A673 (cell line): ENCODE measurements at places on chromosomes 2 and 18.

GRCh38 chr2:138775736-138776135 is 4.5 kb downstream of the NXPH2 start:
- DNase-seq = no peak

GRCh38 chr2:173077506-173078177 is 2.0 kb downstream of the MAP3K20 start:
- no peak for DNase-seq

DNA sequence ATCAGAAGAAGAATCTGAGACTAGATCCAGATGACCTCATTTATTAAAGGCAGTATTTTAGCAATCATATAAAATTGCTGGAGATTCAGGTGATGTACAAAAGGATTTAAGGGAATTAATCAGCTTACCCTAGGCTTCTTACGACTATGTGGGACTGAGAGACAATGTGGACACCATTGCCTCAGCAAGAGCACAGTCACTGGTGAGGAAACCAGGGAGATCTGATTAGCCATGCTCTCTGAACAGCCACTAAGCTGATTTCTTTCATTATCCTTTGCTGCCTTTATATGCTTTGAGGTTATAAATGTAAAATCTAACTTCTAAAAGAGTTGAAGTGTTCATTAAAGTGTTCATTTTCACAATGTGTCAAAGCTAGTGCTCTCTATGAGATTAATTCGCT is 22.7 kb upstream of the GULP1 start:
- no peak for DNase-seq

DNA sequence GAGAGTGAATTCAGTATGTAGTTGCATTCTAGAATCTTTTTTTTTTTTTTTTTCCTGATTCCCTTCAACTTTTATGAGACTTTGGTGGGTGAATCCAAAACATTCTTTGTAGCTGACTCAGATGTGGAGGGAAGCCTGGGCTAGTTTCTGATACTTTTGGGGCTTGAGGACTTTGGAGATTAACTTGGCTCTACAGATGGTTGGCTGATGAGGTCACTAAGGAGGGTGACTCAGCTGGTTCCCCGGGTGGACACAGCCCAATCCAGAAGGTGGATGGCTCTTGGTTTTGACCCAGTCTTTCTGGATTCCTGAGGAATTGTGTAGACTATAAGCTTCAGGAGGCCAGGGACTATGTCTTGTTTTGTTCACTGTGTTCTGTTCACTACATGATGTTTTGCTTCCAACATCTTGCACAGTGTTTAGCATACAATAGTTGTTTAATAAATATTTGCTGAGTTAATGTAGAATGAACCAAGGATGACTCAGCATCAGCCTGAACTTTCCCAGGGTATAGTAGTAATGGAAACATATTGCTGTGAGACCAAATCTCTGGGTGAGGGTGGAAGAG is 30.5 kb downstream of the LAMA3 start:
- peak; percentile 72 for DNase-seq

DNA sequence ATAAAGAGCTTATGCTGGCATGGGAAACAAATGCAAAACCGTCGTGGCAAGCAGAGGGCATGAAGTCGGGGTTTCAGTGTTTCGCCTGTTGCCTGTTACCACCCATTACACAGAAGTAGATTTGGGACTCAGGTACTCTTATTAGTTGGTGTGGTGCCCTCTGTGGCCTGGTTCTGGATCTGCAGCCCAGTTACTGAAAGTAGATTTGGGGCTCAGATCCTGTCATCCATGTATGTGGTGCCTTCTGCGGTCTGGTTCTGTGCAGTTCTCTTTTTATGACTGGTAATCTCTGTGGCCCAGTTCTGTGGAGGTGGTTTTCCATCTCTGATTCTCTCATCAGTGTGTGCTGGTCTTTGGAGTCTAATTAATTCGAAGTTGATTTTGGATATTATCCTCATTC is 45.2 kb downstream of the ADNP2 start:
- DNase-seq = peak; percentile 41

DNA sequence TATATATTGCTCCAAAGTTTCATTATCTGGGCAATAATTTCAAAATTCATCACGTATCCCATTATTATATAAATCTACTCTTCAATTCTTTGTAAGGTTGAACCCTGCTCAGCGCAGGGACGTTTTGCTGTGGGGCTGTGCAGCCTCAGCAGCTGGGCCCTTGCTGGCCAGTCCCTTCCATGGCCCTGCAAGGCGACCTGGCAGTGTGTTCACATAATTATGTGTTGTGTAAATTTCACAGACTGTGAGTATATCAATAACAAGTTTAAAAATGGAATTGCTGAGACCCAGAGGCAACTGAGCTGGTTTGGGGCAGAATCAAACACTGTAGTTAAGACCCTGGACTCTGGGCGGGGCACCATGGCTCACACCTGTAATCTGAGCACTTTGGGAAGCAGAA is 16.1 kb upstream of the MAL start:
- DNase-seq = no peak

DNA sequence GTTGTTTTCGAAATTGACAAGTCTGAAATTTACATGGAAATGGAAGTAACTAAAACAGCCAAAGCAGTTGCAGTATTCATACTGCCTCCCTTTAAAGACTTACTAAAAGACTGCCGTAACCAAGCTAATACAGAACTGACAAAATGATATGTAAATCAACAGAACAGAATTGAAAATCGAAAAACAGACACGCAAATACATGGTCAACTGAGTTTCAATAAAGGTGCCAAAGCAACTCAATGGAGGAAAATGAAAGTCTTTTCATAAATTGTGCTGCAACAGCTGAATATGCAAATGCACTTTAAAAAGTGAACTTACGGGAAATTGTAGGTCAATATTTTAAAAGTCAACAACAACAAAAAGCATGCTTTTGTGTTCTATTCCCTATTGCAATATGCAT is 34.2 kb downstream of the TMEM131 start:
- no peak for DNase-seq

DNA sequence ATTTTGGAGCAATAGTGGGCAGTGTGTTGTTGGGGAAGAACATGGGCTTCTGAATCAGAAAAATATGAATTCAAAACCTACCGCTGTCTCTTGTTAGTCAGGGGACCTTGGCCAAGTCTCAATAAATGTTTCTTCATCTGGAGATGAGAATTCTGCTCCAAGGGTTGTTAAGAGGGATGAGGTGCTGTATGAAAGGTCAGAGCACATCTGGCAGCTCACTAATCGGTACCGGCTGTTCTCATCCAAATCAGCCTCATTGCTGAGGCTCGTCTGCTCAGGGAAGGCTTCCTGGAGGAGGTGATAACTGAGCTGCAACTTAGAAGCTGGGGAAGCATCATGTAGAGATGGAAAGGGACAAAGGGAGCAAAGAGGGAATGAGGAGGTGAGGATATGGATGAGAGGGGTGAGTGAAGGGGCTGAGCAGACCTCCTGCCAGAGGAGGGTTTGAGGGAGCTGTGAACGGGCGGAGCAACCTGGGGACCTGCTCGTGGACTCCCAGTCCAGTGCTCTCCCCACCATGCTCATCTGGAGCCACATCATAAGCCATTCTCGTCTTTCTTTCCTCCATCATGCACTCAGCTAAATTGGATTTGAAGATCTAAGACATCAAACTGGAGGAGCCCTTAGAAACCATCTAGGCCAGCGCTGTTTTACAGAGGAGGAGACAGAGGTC is 47.4 kb downstream of the GREB1 start:
- no peak for DNase-seq

- no peak for DNase-seq
Measured at GRCh38 chr2:158579928-158580327, 123.2 kb downstream of the PKP4 start.

GRCh38 chr2:39494784-39495251 is 57.7 kb upstream of the MAP4K3 start:
- peak; percentile 53 for DNase-seq

GRCh38 chr2:24754985-24755705 is 38.0 kb downstream of the PTRHD1 start:
- no peak for DNase-seq

- DNase-seq = peak; percentile 21
Measured at GRCh38 chr2:179180242-179180641, 84.4 kb downstream of the SESTD1 start.

DNA sequence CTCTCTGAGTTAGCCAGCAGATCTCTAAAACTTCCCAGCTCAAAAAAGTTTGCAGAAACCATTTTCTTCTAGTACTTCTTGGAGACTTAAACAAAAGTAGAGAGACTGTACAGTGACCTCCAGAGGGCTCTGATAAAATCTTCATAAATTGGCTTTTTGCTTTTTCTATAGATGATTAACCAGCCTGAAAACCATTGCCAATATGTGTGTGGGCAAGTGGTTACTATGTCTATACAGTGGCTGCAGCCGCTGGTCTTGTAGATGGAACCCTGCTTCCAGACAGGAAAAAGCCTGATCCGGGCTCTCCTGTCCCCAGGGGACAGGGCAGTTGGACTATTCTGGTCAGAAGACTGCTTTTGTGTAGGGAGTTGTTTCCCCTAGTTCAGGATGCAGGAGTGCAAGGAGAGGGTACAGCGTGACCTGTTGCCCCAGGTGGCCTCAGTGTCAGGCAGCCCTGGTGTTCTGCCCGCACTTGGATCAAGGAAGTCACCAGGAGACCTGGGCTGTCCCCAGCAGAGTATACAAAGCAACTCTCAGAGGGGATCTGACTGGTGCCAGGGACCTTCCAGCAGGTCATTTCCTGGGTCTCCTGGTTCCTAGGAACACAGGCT is 7.3 kb upstream of the PTPRM start:
- no peak for DNase-seq

DNA sequence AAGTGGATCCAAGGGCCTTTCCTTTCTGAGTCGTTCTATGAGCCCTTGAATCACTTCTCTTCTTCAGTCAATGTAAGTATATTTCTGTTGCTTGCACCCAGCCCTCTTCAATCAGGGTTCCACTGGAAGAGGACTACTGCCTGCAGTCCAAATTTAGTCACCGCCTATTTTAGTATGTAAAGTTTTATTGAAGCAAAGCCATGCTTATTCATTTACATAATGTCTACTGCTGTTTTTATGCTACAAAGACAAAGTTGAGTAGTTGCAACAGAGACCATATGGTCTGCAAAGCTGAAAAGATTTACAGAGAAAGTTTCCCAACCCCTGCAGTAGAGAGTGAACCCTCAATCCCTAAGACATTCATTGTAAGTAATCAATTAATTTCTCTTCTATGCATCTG is 332.5 kb upstream of the TNP1 start:
- no peak for DNase-seq

GRCh38 chr2:88642278-88642677 is 15.0 kb upstream of the EIF2AK3 start:
- DNase-seq = no peak

- no peak for DNase-seq
Measured at GRCh38 chr2:219350710-219351221, 18.2 kb upstream of the RESP18 start.

DNA sequence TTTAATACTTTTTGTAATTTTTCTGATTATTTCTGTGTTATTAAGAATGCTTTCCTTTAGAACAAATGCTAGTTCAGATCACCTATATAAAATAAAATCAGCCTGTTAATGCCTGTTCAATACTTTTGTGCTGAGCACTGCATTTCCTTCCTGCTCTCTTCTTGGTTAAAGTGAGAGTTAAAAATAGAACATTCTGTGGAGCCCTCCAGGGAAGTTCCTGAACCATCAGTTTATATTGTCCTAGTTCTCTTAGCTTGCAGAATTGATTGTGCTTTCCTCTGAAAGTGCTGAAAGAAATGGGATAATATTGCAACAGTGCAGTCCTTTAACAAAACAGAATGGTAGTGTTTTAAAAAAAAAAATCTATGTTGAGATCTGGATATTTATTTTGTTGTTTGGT is 74.6 kb upstream of the UBXN4 start:
- peak; percentile 46 for DNase-seq

DNA sequence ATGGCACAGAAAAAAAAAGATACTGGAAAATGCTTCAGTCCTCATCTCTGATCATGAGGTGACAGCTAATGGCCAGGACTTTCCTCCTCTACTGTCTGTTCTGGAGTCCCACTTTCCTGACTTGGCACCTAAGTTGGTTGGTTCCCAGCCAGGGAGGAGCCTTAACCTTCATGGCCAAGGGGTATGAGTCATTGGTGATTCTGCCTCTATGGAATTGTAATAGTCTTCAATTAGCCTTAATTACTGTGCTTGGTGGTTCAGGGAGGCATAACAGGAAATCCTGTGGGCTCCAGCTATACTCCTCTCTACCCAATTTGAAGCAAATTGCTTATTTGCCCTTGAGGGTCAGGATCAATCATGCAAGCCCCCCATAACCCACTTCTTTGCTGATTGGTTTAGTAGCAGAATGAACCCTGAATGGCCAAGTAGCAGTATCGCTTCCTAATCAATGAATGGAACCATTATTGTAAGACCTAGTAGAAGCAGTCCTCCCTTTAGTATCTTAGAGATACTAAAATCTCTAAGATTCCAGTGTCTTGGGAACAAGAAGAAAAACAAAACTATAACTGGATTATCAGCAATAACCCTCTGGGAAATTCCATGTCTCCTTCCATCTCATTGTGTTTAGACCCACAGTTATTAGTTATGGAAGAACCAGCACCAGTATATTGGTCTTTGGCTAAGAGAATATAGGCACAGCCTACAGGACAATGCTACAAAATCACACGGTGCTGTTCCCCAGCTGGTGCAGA is 109.0 kb downstream of the COL6A3 start:
- peak; percentile 65 for DNase-seq

DNA sequence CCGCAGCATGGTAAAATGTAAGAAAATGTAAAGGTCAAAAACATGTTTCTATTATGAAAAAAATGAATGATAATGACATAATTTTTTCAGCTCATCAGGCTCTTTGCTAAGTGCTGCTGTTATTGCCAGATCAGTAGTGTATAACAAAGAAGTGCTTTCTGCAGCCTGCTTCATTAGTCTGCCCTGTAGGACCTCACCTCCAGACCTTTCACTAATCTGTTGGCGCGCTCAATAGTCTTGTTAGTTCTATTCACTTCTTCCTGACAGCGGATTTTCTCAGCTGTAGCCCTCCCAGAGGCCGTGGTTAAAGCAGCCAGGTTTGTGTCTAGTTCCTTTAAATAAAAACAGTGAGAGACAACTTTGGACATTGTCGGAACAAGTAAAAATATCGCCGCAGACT is 97.7 kb downstream of the CDCA7 start:
- no peak for DNase-seq

DNA sequence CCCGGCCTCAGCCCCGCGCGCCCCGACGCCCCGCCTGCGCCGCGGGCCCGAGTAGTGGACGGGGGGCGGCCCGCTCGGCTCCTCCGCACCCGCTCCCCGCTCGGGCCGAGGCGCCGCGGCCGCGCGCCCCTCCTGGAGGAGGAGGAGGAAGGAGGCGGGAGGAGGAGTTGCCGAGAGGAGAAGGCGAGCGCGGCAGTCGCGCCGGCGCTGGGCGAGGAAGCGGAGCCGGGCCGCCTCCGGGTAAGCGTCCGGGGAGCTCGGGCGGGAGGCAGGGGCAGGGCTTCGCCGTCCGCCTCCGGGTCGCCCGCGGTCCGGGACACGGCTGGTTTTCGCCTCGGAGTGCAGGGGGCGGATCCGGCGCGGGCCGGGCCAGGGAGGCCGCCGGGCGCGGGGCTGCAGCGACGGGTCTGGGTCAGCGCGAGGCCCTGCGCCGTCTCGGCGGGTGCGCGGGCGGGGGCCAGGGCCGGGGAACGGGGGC is at the start of gene SOCS6:
TSS of gene SOCS6 (plus strand) at position 195 of the 478 bp plus-strand sequence. CDS start 35,624 bp downstream, outside the sequence.
- DNase-seq = peak; percentile 78

DNA sequence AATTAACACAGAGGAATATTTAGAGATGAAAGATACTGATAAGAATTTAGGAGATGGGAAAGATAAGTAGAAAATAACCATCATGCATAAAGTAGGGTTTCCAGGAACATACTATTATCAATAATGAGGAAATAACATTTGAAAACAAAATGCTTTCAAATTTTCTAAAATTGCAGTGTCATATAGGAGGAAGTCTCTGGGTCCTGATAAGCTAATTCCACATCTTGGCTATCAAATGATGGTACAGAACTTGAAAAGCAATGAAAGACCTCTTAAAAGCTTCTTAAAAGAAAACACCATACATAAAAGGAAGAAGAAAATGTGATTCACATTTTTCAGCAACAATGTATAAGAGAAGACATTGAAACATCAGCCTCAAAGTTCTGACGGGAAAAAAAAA is 1024.8 kb downstream of the TSN start:
- DNase-seq = no peak
